ENCODE measurements at places on chromosomes 16 and 17.

- no peaks in the 10 kb centered on the region for H3K36me3 ChIP-seq
- H3K27ac ChIP-seq = no peak overlapping the region
- no peaks in the 10 kb centered on the region for H3K27me3 ChIP-seq
- H3K4me1 ChIP-seq = peaks cover 23% of the 10 kb centered on the region
Measured at GRCh38 chr17:66578781-66579489, 256.0 kb upstream of the CACNG5 start.

DNA sequence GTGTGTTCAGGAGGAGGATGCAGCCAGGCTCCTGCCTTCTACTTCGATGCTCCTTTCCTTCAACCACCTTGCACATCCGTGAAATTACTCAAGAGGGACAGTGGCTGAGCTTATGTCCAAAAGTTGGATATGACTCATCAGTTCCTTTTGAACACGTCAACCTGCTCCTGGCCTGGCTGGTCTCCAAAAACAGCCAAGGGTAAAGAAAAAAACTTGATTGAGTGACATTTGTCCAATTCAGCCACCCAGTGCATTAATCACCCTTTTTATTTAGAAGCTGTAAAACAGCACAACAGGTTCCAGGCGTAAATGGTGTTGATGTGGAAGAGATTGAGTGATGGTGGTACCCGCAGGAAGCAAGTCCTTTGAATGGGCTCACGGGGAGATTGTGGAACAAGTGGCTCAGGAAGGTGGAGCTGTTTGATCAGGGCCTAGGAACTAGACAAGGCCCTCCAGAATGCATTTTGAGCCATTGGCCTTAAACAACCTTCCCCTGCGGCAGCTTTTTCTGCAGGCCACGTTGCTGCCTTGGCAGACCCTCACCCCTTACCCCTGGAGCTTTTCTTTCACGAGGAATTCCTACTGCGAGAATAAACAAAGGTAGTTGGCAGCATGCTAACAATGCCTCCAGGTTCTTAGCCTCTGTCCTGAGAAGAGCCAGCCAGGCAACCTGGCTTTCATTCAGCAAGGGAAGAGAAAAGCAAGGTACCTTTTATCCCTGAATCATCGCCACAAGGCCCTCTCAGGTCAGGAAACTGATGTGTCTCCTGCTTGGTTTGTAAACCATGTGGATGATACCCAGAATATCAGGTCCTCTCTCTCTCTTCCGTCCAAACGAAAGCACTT, 173.3 kb upstream of the CACNG5 start:
- peaks cover 2% of the 10 kb centered on the region for H3K36me3 ChIP-seq
- H3K4me1 ChIP-seq = peaks cover 10% of the 10 kb centered on the region
- H3K27ac ChIP-seq = no peak overlapping the region
- H3K27me3 ChIP-seq = peaks cover 1% of the 10 kb centered on the region
- no peak overlapping the region for H3K4me3 ChIP-seq

GRCh38 chr16:14015948-14016347, 55.2 kb upstream of the MRTFB start:
- peaks cover 29% of the 10 kb centered on the region for H3K4me1 ChIP-seq
- H3K27ac ChIP-seq = no peak overlapping the region
- DNase-seq = no peak
- no peak overlapping the region for H3K4me3 ChIP-seq

DNA sequence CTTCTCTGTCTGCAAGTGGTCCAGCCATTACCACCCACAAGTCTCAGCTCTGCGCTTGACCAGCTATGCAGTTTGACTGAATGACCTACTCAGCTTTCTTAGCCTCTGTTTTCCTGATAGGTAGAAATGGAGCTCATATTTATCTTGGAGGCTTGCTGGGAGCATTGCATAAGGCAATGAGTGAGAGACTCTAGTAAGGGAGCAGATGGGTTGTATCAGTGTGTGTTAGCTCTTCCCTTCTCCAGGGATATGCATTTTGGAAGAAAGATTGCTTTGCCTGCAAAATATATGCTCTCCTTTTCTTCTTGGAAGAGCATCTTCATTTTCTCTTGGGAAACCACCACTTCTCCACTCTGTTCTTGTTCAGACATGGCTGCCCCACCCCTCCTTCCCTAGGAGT, 26.1 kb downstream of the DHRS7C start:
- peaks cover 48% of the 10 kb centered on the region for H3K27me3 ChIP-seq
- H3K4me1 ChIP-seq = no peaks in the 10 kb centered on the region
- H3K27ac ChIP-seq = no peak overlapping the region
- no peak overlapping the region for H3K4me3 ChIP-seq
- no peak for DNase-seq
- no peaks in the 10 kb centered on the region for H3K36me3 ChIP-seq

DNA sequence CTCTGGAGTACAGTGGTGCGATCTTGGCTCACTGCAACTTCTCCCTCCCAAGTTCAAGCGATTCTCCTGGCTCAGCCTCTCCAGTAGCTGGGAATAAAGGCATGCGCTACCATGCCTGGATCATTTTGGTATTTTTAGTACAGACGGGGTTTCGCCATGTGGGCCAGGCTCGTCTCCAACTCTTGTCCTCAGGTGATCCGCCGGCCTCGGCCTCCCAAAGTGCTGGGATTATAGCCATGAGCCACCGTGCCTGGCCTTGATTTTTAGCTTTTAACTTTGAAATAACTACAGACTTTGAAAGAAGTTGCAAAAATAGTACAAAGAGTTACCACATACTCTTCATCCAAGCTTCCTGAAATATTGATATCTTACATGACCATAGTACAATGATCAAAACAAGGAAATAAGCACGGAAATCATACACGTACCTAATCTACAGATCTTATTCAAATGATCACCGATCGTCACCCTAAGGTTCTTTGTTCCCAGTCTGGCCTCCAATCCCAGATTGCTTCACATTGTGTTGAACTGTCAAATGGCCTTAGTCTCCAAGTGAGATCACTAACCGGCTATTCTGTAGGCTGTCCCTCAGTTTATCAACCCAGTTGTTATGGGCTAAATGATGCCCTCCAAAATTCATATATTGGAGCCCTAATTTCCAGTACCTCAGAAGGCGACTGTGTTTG, 18.4 kb downstream of the NPIPA1 start:
- H3K4me3 ChIP-seq = no peak overlapping the region
- peaks cover 5% of the 10 kb centered on the region for H3K27me3 ChIP-seq
- H3K27ac ChIP-seq = no peak overlapping the region
- no peak for DNase-seq
- H3K4me1 ChIP-seq = peaks cover 10% of the 10 kb centered on the region
- H3K36me3 ChIP-seq = no peaks in the 10 kb centered on the region

GRCh38 chr16:23482778-23483177, 27.5 kb downstream of the GGA2 start:
- no peak overlapping the region for H3K4me3 ChIP-seq
- no peak overlapping the region for H3K27ac ChIP-seq
- no peak for DNase-seq
- H3K4me1 ChIP-seq = no peaks in the 10 kb centered on the region
- peaks cover 59% of the 10 kb centered on the region for H3K36me3 ChIP-seq

GRCh38 chr17:16439811-16440351, 24.5 kb downstream of the TRPV2 start:
- H3K27me3 ChIP-seq = no peaks in the 10 kb centered on the region
- peak overlapping the region; percentile 97 for H3K4me3 ChIP-seq
- no peak for DNase-seq
- peak overlapping the region; percentile 89 for H3K27ac ChIP-seq
- peaks cover 20% of the 10 kb centered on the region for H3K36me3 ChIP-seq

- H3K4me1 ChIP-seq = no peaks in the 10 kb centered on the region
- DNase-seq = no peak
- H3K4me3 ChIP-seq = no peak overlapping the region
- no peaks in the 10 kb centered on the region for H3K36me3 ChIP-seq
- H3K27me3 ChIP-seq = peaks cover 47% of the 10 kb centered on the region
Measured at GRCh38 chr16:58348986-58349385, 43.3 kb upstream of the GINS3 start.

GRCh38 chr17:82029990-82030469, 1.4 kb upstream of the RAC3 start:
- no peak for DNase-seq
- H3K4me3 ChIP-seq = peak overlapping the region; percentile 55
- H3K36me3 ChIP-seq = peaks cover 5% of the 10 kb centered on the region
- no peak overlapping the region for H3K27ac ChIP-seq
- peaks cover 8% of the 10 kb centered on the region for H3K4me1 ChIP-seq
- H3K27me3 ChIP-seq = no peaks in the 10 kb centered on the region

DNA sequence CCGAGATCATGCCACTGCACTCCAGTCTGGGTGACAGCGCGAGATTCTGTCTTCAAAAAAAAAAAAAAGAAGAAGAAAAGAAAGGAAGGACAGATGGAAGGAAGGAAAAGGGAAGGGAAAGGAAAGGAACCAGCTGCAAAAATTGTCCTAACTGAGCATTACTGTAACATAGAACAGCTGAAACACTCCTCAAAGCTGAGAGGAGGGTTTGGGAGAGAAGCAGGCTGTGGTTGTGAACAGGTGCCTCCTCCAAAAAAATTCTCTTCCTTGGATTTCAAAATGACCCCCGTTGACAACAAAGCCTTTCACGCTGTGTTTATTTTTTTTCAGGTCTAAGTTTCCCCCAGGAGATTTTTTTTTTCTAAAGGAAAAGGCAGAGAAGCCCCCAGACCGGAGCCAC, 541.4 kb downstream of the WWOX start:
- H3K4me1 ChIP-seq = peaks cover 34% of the 10 kb centered on the region
- H3K4me3 ChIP-seq = no peak overlapping the region
- no peak overlapping the region for H3K27ac ChIP-seq
- H3K27me3 ChIP-seq = peaks cover 12% of the 10 kb centered on the region
- H3K36me3 ChIP-seq = no peaks in the 10 kb centered on the region

- H3K27me3 ChIP-seq = peaks cover 12% of the 10 kb centered on the region
- no peaks in the 10 kb centered on the region for H3K36me3 ChIP-seq
- no peak for DNase-seq
- peak overlapping the region; percentile 74 for H3K27ac ChIP-seq
Measured at GRCh38 chr17:34206569-34206968, 48.5 kb upstream of the CCL2 start.

DNA sequence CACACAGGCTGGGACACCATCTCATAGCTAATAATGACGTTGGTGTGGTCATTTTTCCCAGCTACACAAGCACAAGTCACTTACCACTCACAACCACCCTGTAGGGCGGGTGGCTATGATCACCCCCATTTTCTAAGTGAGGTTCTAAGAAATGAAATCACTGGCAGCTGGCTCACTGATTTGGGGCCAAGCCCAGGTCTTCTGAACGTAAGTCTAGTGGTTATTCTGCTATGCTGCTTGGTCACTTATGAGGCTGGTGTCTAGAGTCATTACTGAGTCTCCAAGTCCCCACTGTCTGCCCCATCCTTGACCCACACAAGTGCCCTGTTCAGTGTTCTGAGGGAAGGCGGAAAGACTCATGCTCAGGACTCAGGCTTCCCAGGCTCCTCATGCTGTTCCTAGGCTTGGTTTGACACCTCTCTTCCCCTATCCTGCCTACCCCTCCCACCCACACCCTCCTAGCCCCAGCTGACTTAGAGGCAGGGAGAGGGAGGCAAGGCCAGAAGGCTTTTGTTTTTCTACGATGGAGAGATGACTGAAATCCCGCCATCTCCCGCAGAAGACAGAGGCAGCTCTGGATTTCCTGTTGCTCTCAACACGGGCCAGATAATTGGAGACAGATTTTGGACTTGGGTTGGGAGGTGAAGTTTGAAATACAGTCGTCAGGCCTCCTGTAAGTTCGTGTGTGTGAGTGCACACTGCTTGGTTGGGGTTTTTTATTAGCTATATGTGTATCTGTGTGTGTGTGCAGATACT, 32.2 kb downstream of the FZD2 start:
- H3K4me1 ChIP-seq = peaks cover 47% of the 10 kb centered on the region
- no peaks in the 10 kb centered on the region for H3K36me3 ChIP-seq
- DNase-seq = no peak
- H3K27ac ChIP-seq = no peak overlapping the region
- H3K4me3 ChIP-seq = no peak overlapping the region

- peaks cover 12% of the 10 kb centered on the region for H3K4me1 ChIP-seq
- H3K36me3 ChIP-seq = no peaks in the 10 kb centered on the region
Measured at GRCh38 chr16:50195276-50195675, 42.2 kb downstream of the TENT4B start.

GRCh38 chr17:68981288-68981687, 26.1 kb upstream of the ABCA8 start:
- peaks cover 28% of the 10 kb centered on the region for H3K27me3 ChIP-seq
- H3K27ac ChIP-seq = no peak overlapping the region
- DNase-seq = no peak
- H3K4me1 ChIP-seq = peaks cover 2% of the 10 kb centered on the region
- H3K36me3 ChIP-seq = no peaks in the 10 kb centered on the region

DNA sequence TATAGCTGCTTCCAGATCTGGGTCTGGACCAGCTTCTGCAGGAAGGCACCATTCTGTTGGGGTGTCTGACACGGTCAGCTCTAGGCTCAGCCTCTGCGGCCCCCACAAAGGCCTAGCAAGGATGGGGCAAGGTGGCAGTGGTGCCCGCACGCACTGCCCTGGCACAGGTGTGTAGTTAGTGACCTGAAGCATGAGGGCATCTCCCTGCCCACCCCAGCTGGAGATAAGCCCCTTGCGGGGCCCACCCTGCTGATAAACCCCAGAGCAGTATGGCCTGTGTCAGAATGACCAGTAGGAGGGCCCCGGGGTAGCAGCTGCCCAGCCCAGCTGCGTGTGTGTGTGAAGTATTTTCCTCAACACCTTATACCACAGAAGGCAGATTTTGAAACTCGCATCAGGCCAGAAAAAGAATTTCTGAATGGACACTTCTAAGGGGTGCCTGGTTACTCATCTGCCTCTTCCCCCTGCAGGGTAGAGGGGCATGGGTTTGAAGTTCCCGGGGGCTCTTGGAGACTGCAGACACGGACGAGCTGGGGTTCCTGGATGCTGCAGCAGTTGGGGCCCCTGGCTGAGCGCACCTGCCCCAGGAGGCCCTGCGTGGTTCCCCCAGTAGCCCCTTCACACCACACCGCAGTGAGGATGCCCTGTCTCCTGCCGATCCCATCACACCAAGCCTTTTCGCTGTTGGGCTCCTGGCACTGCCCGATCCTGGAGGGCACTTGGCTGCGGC, 4.5 kb downstream of the ARHGDIA start:
- no peak for DNase-seq
- no peaks in the 10 kb centered on the region for H3K36me3 ChIP-seq
- peak overlapping the region; percentile 96 for H3K27ac ChIP-seq
- peaks cover 48% of the 10 kb centered on the region for H3K4me1 ChIP-seq
- no peaks in the 10 kb centered on the region for H3K27me3 ChIP-seq

DNA sequence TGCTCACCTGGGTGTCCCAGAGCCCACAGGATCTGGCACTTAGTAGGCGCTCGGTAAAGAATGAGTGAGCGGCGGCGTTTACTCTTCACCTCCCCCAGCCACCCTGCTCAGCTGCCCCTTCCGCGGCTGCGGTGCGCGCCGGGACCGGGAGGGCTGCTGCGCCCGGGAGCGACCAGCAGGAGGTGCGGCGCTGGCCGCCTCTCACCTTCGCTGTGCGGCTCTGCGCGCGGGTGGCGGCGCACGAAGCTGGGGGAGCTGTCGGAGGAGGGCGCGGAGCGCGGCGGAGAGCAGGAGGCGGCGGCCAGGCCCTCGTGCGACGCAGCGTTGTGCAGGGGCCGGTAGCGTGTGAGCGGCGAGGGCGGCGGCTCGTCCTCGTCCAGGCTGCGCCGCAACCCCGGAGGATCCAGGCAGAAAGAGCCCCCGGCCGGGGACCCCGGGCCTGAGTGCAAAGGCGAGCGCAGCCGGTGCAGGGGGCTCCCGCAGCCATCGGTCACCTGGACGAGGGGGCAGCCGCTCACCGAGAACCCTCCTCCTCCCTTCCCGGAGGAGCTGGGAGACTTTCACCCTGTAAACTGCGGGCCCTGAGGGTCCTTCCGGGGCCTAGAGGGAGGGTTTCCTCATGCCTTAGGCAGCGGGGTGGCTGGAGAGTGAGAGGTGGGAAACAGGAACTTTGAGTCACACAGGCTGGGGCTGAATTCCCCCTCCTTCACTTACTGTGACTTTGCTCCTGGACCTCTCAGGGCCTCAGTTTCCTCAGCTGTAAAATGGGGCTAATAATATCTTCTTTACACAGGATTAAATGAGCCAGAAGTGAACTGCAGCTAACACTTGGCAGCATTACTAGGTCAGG, 12.5 kb downstream of the SAMD14 start:
- H3K4me3 ChIP-seq = peak overlapping the region; percentile 24
- H3K4me1 ChIP-seq = peaks cover 10% of the 10 kb centered on the region
- peaks cover 4% of the 10 kb centered on the region for H3K36me3 ChIP-seq
- DNase-seq = peak; percentile 84
- peaks cover 20% of the 10 kb centered on the region for H3K27me3 ChIP-seq
